ENCODE measurements at places on chromosomes 5 and 9.

DNA sequence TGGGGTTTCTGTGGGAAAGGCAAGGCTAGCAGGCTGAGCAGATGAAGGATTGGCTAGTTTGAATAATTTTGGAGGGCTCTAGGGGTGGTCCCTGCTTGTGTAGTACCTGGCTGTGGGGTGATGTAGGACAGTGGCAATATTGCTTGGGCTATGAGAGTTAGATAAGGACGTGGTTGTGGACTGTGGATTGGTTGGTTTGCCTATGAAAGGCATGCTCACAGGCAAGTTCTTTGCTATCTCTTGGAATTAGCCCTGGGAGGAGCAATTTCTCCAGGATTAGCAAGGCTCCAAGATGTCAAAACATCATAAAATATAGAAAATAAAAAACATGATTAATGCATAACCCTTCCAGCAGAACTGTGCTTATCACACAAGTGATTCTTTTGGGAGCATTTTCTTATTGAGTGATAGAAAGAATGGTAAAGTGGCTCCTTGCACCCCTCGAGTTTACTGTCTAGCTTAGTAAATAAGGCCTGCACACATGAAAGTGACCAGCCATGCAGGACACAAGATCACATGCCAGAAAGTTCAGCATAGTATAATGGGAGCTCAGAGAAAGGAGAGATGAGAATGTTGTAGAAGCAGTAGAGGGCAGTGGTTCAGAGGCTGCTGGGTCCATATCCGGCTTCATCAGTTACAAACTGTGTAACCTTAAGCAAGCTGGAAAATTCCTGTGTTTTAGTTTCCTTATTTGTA lies 13.8 kb downstream of the AOPEP start:
- DNase-seq = no peak

DNA sequence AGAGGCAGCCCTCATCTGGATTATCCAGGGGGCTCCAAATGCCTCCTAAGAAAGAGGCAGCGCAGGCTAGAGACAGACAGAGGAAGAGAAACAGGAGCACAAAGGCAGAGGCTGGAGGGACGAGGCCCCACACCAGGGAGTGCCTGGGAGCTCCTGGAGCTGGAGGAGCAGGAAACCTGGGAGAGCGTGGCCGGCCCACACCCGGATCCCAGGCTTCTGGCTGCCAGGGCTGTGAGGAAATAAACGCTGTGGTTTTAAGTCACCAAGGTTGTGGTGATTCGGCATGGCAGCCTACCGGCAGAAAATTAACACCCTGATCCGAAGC lies 165.5 kb downstream of the OLFM1 start:
- no peak for DNase-seq

GRCh38 chr5:134609232-134609851 lies 23.3 kb downstream of the SAR1B start:
- DNase-seq = no peak

GRCh38 chr5:11166923-11167322 lies 405.9 kb upstream of the DAP start:
- no peak for DNase-seq

DNA sequence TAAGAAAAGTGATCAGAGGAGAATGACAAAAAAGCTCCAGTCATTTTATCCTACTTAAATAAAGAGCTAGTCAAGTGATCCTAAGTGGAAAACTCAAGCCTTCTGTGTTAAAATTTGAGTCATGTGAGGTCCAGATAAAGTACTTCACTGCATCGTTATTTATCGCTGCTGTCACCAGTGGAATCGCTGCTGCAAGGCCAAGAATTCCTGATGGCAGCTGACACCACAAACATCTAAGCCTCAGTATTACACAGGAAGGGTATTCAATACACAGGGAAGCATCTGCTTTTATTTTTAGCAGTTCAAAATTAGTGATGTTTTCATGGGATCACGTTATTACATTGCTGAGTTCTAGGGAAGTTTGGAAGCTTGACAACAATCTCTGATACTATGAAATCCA lies 190.3 kb downstream of the GOLPH3 start:
- DNase-seq = no peak

DNA sequence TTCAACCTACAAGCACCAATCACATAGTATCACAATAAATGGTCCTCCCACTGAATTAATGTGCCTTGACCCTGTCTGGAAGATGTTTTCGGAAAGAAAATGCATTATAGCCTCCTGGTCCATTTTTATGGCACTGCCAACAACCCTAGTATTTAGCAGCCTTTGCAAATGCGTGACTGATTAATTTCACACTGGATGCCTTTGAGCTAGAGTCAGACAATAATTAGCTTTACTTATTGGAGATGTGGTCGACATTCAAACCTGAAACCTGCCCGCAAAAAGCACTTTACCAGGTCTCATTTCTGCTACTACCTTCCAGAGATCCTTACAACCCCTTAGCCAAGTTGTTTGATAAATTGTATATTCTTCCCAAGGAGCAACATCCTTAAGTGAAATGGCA lies 119.3 kb upstream of the DPYSL3 start:
- DNase-seq = no peak

- no peak for DNase-seq
Observed at GRCh38 chr5:137312011-137312410, 187.1 kb downstream of the SPOCK1 start.

DNA sequence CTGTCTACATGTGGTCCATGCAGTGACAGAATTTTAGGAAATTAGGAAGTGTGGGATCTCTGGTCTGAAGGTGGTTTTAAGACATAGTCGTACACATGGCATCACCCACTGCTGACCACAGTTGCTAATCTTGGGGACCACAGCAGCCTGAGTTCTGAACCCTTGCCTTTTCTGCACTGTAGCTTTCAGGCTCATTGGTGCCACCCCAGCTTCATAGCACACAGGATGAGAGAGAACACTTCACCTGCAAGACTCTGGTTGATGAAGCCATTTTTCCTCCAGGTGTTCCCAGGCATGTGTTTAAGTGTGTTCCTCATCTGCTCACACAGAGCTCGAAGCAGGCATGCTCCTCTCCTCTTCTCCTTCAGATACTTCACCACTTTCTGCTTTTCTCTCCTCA lies 68.2 kb upstream of the S1PR3 start:
- no peak for DNase-seq

DNA sequence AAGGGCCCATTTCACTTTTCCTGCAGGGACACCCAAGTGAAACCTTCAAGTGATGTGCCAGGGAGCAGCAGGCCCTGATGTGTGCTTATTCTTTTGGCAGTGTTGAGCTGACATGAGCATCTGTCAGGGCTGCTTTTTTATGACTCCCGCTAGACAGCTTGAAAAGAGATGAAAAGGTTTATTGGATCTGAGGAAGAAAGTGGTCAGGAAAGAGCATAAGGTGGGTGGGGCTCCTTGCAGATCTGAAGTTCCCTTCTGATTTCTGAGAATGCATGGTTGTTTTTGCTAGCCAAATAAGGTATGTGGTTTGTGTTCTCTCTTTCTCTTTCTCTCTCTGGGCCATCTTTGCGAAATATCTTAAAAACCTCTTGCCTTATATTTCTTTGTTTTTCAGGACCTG lies 316.1 kb downstream of the DMRT2 start:
- no peak for DNase-seq

- peak; percentile 26 for DNase-seq
Observed at GRCh38 chr5:135437796-135438560, 9.2 kb downstream of the DCANP1 start.

- DNase-seq = no peak
Observed at GRCh38 chr9:90546200-90546599, 96.4 kb downstream of the DIRAS2 start.

GRCh38 chr5:124072570-124072969 lies 560.6 kb downstream of the CSNK1G3 start:
- no peak for DNase-seq

- DNase-seq = no peak
Observed at GRCh38 chr5:5649641-5650040, 227.2 kb downstream of the ICE1 start.

DNA sequence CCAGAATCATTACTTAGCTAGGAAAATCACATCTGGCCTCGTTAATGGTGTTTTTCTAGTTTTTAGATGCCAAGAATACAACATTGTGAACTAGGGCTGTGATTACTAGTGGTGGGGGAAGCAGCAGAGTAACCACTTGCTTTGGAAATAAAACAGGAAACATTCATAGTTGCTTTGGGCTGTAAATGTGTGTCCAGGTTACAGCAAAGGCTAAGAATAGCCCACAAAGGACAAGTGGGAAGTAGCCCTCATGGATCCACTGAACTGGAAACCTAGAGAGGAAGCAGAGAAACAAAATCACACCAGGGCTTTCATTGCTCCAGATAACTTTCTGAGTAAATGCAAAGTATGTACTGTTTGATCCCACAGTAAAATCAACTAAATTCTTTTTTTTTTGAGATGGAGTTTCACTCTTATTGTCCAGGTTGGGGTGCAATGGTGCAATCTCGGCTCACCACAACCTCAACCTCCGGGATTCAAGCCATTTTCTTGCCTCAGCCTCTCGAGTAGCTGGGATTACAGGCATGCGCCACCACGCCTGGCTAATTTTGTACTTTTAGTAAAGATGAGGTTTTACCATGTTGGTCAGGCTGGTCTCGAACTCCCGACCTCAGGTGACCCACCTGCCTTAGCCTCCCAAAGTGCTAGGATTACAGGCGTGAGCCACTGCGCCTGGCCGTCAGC lies 56.2 kb upstream of the TNFSF15 start:
- DNase-seq = no peak

- DNase-seq = no peak
Observed at GRCh38 chr9:111949919-111950318, 53.3 kb downstream of the UGCG start.

- DNase-seq = no peak
Observed at GRCh38 chr5:138440159-138441073, 1.6 kb downstream of the REEP2 start.

- DNase-seq = no peak
Observed at GRCh38 chr5:147396070-147396823, 113.6 kb downstream of the DPYSL3 start.

- no peak for DNase-seq
Observed at GRCh38 chr5:175889910-175890684, 18.7 kb downstream of the CPLX2 start.

DNA sequence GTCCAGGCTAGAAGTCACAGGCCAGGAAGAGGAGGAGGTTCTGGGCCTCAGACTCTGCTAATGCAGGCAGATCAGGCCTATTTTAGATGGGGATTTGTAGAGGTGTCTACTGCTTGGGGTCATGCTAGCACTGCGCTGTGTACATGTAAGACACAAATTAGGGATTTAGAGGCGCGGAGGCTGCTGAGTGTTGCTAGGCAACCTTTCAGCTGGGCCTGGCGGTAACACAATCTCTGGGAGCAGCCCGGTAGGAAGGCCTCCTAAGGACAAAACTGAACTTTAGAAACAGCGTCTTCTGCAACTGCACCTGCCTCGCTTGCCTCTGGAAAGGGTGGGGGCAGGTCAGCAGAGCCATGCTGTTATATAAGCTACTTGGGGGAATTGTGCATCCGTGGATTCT lies 147.9 kb downstream of the MACROH2A1 start:
- DNase-seq = peak; percentile 26

DNA sequence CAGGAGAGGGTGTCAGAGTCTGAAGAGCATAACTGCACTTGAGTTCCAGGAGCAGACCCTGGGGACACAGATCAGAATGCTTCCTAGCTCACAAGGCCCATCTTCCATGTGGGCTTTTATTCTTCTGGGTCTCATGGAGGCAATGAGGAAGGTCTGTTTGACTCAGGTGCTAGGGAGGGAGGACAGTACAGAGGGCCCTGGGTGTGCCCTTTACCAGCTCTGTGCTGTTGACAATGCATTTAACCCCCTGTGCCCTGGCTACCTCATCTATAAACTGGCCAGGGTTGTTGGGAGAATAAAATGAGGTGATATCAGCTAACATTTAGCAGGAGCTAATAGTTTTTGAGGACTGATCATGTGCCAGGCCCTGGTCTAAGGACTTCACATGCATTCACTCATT lies 318.0 kb downstream of the DMAC1 start:
- DNase-seq = no peak

DNA sequence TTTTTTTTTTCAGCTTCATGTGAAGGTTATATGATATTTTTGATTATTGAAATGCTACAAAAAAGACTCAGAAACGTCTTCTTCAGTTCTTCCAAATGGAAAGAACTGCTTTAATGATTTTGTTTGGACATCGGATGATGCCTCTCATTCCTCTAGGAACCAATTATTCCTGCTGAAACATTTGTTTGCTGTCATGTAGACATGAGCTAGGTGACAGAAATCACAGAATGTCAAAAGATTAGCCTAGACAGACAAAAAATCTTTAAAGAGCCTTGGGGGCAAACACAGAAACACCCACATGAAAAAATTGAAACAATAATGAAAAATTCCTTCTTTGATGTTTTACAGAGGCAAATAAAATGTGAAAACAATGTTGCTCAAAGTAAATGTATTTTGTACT lies 244.2 kb upstream of the EDIL3 start:
- no peak for DNase-seq

GRCh38 chr5:4027088-4027734 lies 431.6 kb downstream of the IRX1 start:
- no peak for DNase-seq

- DNase-seq = peak; percentile 62
Observed at GRCh38 chr9:27888661-27889295, 315.5 kb upstream of the C9orf72 start.

DNA sequence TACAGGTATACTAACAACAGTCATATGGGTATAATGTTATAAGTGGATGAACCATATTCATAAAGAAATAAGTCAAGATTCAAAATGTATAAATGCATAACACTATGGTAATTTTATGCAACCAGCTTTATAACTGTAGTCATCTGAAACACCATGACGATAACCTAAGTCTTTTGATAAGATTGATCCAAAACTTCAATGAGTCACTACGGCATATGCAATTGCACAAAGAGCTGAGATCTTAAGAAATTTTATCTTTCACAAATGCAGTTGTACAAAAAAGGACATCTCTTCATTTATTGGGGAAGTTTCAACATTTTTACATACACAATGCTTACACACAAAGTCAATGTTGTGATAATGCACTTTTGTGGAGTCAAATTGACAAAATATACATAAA lies 20.3 kb downstream of the FAM81B start:
- no peak for DNase-seq

DNA sequence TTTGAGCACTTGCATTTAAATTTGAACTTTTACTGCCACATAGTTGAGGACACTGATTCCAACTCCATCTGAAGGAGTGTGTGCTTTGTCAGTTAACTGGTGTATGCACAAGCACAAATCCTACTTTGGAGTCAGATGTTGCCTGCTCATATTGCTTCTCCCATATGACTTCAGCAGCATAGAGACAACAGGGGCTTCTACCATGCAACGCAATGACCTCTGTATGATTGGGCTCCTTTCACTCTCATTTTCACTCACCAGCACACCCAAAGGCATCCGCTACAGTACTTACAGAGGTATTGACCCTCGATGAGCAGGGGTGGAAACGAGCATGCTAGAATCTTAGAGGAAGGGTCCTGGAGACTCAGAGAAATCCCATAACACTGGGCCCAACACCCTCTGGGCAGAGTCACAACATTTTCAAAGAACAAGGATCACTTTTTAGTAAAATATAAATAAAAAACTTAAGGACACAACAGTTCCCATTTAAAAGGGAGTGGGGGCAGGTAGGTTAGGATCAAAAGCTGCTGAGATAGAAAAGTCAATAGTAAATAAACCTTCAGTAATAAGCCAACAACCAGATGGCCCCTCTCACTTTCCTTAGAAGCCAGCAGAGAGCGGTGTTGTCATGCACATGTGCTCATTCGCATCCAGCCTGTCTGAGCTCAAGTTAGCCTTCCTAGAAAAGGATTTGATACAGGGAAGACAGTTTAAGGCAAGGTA lies 203.8 kb downstream of the SNCAIP start:
- DNase-seq = no peak

All from activated CD8-positive, alpha-beta memory T cell treated with anti-CD3 and anti-CD28 coated beads for 24 hours (primary cell).